ENCODE measurements at places on chromosomes 2 and 18. TPM values are rescaled to one million over a fixed set of nuclear protein-coding genes. Genes with fewer than 3 reads are reported as not detected.

GRCh38 chr18:10511236-10511635 is 14.6 kb upstream of the NAPG start:
- DNase-seq: no peak

- DNase-seq: no peak
These were observed 1342.7 kb upstream of the PIK3C3 start for GRCh38 chr18:40612356-40612755.

DNA sequence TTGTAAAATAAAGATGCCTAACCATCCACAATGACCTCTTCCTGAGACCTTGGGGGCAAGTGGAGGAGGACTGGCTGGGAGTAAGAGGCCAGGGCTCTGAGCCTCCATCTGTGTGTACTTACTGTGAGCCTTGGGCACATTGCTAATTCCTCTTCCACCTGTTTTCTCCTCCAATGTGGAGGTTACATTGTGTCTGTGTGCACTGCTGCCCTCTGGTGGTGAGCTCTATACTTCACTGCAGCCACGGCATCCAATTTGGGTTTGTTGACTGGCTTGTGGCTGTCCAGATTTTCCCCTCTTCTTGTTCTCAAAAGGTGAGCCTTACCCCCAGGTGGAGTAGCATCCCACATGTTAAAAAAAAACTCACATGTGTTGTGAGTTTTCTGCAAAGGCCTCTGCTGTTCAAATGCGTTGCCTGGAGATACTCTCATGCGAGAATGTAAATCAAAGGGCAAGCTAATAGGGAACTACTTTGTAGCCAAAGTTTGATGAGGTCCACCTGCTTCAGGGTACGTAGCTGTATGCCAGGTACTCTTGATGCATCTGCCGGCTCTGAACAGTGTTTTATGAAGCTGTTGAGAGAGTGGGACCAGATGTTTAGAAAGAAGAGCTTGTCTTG is 80.8 kb downstream of the APOB start:
- DNase-seq: peak; percentile 15

- no peak for DNase-seq
These were observed 4.9 kb upstream of the CNDP1 start for GRCh38 chr18:74529378-74529777.

DNA sequence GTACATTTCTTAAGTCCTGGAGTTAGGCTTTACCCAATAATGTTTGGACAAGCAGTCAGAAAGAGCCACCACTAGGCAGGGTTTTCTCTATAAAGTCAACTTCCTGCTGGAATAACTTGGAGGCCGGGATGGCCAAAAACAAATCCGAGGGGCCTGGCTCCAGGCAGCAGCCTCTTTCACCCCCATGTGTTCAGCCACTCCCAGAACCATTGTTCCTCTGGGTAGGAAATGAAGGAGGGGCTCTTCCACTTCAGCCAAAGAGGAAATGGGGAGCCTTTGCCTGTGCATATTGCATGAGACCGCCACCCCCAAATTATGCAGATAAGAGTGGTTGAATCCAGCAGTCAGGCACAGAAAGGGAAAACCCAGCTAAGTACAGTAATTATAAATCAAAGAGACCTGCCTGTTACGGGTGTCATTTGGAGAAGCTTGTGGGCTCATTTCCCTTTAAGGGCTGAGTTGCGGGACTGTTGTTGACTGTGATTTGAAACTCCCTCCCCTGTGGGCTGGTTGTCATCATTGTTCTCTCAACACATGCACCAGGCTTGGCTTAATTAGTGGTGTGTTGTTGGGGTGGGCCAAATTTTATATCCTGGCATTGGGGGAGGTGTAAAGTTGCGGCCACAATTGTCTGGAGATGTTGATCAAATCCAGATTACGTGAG is 212.8 kb upstream of the SOX11 start:
- DNase-seq: no peak

- no peak for DNase-seq
These were observed 22.2 kb downstream of the SP3 start for GRCh38 chr2:173942861-173943523.

DNA sequence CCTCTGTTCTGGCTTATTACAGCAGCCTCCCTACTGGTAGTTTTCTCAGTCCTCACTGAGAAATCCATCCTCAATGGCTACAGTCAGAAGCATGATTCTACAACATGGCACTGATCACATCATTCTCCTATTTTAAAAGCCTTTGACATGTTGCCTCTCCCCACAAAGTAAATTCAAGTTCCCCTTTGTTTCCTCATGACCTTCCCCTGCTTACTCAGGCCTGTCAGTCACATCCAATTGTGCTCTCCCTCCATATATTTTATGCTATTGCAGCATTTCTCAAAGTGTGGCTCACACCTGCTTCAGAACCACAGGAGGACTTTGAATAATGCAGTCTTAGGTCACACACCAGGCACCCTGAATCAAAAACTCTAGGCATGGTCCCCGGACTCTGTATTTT is 124.6 kb downstream of the SPOPL start:
- DNase-seq: no peak

DNA sequence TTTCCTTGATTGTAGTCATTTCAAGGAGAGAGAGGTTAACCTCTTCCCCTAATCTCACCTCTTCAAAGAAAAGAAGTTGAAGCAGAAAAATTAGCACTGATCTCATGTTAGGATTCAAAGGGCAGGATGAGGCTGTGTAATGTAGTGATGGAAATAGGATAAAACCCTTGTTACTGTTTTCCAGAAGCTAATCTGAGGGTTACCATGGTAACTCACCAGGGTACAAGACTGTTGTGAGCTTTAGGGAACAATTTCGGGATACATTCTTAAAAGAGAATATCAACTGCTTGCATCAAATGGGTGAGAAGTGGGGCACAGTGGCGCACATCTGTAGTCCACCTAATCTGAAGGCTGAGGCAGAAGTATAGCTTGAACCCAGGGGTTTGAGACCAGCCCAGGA is 64.9 kb upstream of the SLC39A10 start:
- DNase-seq: no peak

- no peak for DNase-seq
These were observed 219.8 kb downstream of the SH3BP4 start for GRCh38 chr2:235171550-235172031.

- no peak for DNase-seq
These were observed 5.5 kb downstream of the SYT4 start for GRCh38 chr18:43271593-43272432.

DNA sequence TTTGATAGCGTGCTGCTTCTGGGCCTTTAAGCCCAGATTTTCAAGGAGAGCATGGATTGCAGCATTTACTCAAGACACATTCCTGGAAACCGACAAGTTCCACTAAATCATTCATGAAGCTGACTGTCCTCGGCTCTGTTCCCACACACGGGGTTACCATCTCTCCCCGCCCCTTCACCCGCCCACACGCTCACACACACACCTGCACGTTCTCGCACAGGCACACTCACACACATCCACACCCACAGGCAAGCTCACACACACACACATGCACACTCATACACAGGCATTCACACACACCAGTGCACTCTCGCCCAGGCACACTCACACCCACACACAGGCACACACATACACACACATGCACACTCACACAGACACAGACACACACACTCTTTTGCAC is 150.0 kb upstream of the AGAP1 start:
- DNase-seq: no peak

DNA sequence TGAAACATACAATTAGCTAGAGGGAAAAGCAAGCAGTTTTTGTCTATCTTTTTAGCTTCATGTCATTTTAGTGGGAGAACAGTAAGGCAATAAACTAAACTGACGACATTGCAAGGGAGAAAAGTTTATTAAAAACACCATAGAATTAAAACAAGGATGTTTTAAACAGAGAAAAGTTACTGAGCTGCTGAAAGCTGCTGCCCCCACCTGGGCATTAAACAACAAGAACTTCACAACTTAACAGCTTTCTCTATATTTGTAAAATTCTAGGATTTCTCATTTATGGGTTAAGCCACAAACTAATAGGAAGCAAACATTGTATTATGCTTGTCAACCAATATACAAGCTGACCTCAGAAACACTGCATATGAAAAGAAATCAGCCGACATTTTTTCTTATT is 289.2 kb downstream of the ERBB4 start:
- DNase-seq: no peak

DNA sequence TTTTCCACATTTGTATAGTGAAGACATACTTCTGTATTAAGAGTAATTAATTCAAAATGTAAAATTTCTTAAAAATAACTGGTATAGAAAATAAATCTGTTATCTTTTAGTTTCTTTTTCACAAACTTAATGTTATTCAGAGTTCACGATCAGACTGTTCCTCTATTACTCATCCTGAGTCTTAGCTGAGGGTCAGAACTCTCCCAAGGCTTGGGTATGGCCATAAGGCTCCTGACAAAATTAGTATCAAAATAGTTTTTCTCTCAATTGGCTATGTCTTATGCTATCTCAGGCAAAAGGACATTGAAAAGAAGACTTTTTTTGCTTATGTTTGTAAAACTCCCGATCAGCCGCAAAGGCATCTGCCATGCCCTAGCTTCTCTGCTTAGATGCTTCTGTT is 56.1 kb upstream of the NAB1 start:
- no peak for DNase-seq

- no peak for DNase-seq
These were observed 28.1 kb downstream of the ARHGAP25 start for GRCh38 chr2:68762665-68763064.

DNA sequence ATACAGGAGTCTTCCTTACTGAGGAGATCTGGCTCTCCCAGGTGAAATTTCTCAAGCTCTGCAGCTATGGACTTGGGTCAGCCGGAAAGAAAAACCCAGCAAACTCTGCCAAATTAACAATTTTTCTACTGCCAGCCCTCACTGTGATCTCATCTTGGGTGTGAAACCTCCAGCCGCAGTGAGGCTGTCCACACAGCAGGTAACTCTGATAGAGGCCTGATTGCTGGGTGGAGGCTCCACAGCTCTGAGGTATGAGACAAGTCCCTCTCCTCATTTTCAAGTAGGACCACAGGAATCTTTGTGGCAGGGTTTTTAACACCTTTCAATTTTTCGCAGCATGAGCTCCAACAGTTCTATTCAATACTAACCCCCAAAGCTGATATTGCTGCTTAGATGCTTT is 430.6 kb upstream of the RAB6C start:
- DNase-seq: no peak

Gene SLC11A1
- total RNA-seq: 190 TPM

Gene C2orf80
- total RNA-seq: not detected
